ENCODE measurements at places on chromosomes 3 and 15.
A peak's percentile ranks its signal among the peaks of the same experiment; 100 is the strongest.

DNA sequence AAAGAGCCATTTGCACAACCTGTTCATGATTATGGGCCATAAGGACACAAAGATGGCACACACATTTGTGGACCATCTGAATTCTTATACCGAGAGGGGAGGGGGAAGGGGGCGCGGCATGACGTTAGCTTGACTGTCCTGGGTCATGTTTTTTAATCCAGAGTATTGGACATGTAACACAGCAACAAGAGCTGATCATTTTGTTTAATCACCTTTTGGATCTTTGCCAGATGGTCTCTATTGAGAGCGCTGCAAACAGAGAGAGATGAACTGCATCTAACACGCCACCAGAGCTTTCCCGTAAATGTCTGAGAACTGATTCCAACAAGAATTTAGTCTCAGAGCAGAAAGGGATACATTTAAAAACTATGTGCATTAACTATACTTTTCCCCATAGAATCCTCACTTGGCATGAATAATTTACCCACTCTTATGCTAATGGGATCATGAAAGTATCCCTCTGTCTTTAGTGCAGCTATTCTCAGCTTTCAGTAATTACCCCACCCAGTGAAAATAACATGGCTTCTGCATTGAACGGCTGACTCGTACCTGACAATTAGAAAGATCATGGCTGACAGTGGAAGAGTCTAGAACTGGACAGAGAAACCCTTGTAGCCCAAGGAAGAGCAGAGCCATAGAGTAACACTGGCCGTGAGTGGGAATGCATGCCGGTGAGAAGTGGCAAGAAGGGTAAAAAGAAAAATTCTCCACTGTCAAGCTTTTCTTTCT, 22.6 kb downstream of the MEIS2 start:
- peak; percentile 64 for DNase-seq

DNA sequence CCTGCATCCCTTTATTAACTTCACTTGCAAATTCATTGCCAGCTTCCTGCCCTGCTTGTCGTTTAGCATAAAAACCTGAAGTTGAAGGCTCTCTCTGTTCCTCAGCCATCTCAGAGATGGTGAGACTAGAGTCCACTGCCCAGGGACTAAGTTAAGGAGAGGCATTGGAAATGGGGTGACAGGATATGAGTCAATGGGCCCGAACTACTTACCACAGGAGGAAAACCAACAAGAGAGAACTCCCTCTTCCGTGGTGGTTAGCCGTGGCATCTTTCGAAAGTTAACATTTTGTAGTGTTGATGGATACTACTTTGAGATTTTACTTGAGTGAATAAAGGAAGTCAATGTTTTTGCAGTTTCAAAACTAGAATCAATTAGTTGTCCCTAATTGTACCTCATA, 65.3 kb downstream of the LRTM1 start:
- DNase-seq, result no peak

DNA sequence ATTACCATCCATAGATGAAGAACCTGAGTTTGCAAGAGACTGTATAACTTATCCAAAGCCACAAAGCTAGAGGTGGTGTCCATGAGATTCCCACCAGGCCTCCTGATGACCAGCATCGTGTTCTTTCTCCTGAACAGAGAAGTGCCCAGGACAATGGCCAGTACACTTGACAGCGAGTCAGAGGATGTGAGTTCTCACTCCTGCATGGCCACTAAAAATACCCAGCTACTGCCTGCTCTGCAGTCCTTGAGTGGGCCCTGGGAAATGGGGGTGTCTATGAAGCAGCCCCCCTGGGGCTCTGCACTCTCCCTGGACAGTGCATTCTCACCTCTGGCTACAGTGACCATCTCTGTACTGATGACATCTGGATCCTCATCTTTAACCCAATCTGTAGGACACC, 201.2 kb downstream of the RPLP1 start:
- DNase-seq, result no peak

DNA sequence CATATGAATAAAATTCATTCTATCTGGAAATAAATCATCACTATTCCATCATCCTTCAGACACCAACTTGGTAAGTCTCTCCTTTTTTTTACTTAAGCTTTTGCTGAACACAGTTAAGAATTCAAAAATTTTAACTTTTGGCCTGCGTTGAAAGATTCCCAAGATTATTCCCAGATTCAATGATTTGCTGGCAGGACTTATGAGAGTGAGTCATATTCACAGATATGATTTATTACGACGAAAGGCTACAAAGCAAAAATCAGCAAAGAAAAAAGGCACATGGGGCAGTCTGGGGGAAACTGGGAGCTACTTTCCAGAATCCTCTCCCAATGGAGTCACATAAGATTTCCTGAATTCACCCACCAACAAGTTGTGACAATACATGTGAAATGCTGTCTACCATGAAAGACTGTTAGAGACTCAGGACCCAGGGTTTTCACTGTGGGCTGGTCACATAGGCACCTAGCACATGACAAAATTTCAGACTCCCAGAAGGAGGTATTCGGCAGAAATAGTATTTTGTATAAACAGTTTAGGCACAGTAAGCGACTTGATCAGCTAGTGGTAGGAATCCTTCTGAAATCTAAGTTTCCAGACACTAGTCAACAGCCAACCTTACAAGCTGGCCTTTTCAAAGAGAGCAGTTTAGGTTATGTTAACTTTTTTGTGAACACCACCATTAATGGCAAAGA, 82.1 kb downstream of the DLG1 start:
- DNase-seq, result no peak

DNA sequence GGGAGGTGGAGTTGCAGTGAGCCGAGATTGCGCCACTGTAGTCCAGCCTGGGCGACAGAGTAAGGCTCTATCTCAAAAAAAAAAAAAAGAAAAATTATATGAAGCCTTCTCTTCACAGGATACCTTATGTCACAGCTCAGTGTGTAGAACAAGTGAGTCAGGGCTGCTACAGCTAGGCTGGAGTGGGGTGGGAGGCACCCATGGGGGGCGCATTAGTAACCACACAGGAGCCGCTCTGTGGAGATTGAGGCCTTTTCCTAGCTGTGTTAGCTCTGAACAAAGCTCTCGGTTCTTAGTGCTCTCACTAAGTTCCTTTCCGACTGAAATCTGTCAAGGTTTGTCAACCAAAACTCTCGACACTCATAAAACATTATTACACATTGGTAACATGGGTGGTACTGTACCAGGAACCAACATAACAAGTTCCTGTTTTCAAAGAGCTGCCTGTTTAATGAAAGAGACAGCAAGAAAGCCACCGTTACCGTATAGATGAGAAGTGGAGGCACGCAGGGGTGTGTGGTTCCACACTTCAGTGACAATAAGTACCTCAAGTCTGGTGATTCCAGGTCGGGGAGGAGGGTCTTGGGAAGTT, 4.5 kb downstream of the LRRC31 start:
- no peak for DNase-seq

DNA sequence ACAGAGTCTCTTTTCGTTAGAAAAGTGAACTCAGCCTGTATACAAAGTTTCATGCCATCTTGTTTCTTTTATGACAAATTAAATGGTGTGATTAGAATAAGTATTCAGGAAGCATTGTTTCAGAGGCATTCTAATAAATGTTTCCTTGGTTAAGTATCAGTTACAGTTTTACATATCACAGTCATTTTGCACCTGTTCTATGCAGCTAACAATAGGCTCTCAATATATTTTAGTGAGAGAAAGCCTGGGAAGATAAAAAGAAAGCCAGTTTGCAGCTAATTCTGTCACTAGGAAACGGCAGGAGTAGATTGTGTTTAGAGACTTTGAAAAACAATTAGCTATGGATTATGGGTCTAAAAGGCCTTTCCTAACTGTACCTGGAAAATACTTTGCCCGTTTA, 252.8 kb downstream of the ZIC1 start:
- DNase-seq, result no peak

- no peak for DNase-seq
Observed at GRCh38 chr3:30353711-30354467, 252.5 kb upstream of the TGFBR2 start.

GRCh38 chr3:197218210-197218609, 80.2 kb downstream of the DLG1 start:
- DNase-seq, result no peak

- no peak for DNase-seq
Observed at GRCh38 chr3:100591411-100591810, 18.0 kb upstream of the ADGRG7 start.

DNA sequence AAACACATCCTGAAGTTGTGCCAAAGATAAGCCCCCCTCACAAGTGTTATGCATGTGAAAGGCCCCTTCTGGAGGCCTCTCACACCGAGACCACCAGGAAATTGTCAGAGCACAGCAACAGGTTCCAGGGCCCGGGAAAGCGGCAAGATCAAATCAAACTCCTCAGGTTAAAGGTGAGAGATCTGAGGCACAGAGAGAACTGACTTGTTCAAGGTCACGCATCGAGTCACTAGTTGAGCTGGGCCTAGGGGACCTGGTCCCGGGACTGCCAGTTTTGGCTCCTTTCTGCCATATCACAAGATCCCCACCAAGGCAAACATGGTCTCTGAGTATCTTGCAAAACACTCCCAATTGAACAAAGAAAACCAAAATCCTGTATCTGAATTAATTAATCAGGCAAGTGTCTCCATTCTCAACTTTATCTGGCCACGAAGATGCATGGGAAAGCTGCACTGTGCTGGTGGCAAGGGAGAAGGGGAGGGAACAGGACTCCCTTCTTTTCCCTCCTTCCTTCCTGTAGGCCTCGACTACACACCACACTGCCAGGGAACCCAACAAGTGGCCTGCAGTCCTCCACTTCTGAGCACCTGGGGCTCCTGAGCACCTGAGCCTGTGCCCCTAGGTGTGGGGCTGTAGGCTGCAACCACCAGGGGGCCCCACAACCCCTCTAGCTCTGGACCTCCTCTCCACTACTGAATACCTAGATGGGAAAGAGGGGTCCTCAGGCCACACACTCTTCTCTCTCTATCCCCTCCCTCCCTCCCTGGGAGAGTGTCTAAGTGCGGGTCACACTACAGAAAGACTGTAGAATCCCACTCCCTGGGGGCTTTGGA, 37.3 kb downstream of the ANP32A start:
- no peak for DNase-seq

GRCh38 chr15:94162939-94163338, 68.4 kb upstream of the MCTP2 start:
- no peak for DNase-seq

GRCh38 chr3:55172913-55173312, 245.1 kb upstream of the LRTM1 start:
- DNase-seq, result no peak

DNA sequence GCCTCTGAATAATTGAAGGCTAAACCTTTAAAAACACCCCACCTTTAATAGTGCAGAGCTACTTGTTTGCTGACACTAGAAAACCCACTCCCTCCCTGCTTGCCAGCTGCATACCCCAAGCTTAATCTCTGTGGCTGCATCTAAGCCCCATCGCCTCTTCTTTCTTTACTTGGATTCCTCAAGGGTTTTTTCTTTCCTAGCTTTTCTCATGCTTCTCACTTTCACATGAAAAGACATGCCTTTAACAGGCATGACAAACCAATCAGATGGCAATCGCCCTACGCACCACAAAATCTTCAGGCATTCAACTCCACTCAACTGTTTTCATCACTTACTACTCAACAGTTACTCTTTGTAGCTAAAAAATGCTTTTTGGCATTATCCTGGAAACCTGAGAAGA, 77.5 kb downstream of the PLD1 start:
- DNase-seq, result no peak

DNA sequence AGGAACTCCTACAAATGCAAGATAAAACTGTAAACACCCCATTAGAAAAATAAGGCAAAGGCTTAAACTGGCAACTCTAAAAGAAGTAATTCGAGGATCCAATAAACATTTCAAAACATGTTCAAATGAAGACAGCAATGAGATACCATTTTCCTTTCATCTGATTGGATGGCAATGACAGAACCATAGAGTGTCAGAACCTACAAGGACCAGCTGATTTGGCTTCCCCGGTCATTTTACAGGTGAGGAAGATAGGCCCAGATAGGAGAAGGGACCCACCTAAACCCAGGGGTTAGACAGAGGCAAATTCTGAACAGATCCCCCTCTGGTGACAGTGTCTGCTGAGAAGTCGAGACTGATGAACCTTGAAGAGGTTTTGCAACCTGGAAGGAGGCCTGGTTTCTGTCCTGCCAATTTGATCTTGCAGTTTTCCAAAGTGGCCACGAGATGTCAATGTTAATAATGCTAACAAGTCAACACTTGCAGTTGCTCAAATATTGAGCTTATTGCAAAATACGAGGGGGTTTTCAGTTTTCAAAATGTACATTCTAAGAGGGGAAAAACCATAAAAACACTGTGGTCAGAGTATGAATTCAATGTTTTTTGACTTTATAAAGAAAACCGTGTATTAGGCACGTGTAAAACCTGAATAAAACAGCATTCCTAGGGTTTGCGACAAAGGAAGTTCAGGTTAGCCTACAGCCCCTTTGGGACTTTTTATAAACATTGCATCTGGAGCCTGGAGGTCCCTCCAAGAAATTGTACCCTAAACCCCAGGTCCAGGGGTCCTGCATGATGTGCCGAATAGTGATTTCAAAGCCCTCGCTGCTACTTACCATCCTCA, 21.5 kb downstream of the CFAP161 start:
- peak; percentile 66 for DNase-seq

DNA sequence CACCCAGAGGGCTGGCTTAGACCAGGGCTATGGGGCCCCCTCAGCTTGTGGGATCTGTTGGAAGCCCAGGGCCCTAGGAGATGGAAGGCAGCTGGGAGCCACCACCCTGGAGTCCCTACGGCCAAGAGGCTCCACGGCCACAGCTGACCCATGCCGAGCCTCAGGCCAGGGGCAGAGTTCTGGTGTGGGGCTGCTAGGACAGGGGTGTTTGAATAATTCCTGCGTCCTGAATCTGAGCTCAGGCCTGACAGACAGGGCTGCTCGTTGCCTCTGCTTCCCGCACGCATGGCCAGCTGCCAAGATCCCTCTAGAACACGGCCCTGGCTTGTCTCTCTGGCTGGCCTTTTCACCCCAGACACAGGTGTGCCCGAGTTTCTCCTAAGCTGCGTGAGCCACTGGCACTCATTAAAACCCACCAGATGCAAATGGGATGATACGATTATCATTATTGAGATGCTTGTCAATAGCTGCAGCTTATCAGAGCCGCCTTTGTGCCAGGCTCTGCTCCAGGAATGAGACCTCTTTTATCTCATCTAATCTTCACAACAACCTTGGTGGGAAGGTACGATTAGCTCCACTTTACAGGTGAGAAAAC, 70.2 kb downstream of the EFCAB12 start:
- no peak for DNase-seq
